Activated CD4-positive, alpha-beta T cell treated with anti-CD3 and anti-CD28 coated beads for 36 hours (primary cell): ENCODE measurements at places on chromosomes 2 and 18.
A peak's percentile ranks its signal among the peaks of the same experiment; 100 is the strongest.

DNA sequence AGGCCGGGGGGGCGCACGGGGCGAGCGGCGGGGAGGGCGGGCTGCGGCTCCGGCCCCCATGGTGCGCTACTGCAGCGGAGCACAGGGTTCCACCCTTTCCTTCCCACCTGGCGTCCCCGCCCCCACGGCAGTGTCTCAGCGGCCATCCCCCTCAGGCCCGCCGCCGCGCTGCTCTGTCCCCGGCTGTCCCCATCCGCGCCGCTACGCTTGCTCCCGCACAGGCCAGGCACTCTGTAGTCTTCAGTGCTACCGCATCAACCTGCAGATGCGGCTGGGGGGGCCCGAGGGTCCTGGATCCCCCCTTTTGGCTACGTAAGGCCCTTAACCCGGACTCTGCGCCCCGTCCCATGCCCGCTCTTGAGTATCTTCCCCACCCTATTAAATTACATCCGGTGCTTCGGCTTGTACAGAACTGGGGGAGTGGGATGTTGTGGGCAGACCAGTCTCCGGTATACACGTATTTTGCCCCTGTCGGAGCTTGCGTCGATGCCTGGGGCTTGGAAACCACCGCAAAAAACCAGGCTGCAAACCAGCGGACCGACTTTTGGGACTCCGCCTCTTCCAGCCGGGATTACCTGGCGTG, 598 bp upstream of the WBP1 start:
- peak; percentile 91 for DNase-seq

DNA sequence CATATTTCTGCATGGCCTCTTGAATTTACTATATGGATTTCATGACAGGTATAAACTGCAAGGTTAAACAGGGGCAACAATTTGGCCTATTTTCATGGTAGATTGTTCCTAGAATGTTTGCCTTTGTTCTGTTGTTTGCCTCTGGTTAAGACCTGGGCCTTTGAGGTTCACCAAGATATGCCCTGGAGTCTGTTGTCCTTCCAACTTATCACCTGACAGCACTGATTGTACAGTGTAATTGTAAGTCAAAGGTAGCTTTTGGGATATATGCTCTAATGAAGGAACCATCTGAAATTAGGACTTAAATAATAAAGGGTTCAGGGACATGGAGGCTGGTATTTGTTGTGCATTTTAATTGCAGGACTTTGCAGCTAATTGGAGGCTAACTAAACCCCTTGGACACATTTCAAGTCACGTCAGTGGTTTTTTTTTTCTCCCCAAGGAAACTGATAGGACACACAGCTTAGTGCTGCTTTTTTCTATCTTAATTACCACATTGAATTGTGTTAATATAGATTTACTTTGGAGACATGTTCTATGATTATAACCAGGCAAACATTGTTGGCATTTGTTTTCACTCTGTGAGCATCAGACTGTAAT, 771.2 kb upstream of the LINC00305 start:
- no peak for DNase-seq

DNA sequence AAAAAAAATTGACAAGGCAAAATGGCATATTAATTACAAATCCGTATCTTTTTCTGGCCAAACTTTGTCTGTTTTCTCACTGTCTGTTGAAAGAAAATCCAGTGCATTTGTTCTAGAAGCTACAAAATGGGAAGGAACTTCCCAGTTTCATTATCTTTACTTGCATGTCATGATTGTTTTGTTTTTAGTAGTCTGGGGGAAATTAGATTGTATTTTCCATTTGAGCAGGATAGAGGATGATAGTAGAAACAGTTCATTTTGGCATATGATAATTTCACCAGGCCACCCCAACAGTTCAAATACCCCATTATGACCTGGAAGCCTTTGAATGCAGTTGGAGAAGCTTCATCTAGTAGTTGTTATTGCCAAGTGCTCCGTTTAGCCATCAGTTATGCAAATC, 77.5 kb upstream of the RANBP2 start:
- DNase-seq, result no peak

DNA sequence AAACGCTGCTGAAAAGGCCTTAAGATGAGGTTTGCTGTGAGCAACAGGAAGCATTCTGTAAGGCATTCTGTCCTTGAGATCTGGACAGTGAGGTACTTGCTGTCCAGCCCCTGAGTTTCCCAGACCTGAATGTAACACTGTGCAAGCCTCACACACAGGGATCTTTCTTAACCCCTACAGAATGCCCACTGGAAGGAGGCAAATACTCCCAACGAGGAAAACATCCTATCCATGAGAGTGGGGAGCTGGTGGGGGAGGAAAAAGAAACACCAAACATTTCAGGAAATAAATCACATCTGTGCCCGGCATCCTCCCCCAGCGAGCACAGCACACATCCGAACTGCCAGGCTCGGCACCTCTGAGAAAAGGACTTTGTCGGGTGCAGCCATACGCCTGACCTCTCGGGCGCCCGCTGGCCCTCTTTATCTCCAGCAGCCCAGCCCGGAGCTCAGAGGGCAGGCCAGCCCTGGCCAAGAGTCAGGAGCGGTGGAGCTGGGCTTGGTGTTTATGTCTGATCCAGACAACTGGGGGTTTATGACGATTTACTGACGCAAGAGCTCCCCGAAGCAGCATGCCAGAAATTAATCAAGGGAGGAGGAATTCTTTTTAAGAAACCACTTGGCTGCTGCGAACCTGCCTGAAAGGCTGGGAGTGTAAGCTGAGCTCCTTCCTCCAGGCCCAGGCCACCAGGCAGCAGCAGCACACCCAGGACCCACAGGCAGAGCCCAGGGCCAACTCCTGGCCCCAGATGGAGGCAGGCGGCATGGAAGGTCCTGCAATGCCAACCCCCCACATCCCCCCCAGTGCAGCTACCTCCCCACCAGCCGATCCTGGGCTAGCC, 72.2 kb downstream of the HDAC4 start:
- no peak for DNase-seq

DNA sequence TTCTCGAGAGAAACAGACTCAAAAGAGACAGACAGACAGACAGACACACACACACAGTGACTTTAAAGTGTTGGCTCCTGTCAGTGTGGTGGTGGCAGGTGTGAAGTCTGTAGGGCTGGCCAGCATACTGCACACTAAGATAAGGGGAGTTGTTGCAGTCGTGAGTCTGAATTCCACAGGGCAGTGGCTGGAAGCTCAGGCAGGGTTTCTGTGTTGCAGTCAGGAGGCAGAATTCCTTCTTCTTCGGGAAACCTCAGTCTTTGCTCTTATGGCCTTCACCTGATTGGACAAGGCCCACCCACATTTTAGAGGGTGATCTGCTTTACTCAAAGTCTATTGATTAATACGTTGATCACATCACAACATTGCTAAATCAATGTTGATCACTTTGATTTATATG, 478.4 kb upstream of the HS6ST1 start:
- DNase-seq, result no peak

DNA sequence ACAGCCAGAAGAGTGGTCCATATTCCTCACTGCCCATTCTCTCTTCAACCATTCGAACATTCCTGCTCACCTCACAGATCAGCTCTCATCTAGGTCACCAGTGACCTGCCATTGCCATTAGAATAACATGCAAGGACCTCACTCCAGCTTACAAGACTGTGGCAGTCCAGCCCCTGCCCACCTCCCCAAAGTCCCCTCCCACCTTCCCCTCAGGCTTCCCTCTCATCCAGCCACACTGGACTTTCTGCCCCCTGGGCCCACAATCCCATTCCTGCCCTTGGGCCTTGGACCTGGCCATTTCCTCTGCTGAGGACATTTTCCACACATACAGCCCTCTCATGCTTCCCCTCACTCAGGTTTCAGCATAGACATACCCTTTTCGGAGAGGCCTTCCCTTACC, 5.2 kb upstream of the TMEM177 start:
- no peak for DNase-seq

DNA sequence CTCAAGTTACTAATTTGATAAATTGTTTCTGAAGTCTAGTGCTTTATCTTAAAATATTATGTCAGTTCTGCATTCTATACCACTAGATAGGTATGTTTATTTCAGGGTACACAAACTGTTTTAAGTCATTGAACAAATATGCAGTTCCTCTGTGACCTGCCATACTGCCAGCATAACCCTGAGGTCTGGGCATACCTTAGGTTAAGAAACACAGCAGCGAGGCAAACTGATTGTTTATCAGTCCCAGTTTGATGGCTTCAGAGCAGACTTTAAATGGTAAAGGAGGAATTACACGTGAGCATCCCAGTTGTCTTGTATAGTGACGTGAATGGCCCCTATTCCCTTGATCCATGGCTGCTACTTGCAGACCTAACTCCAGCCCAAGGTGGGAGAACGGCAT, 186.4 kb upstream of the LRRTM1 start:
- no peak for DNase-seq

- DNase-seq, result no peak
Measured at GRCh38 chr2:3142961-3143571, 234.6 kb downstream of the EIPR1 start.

DNA sequence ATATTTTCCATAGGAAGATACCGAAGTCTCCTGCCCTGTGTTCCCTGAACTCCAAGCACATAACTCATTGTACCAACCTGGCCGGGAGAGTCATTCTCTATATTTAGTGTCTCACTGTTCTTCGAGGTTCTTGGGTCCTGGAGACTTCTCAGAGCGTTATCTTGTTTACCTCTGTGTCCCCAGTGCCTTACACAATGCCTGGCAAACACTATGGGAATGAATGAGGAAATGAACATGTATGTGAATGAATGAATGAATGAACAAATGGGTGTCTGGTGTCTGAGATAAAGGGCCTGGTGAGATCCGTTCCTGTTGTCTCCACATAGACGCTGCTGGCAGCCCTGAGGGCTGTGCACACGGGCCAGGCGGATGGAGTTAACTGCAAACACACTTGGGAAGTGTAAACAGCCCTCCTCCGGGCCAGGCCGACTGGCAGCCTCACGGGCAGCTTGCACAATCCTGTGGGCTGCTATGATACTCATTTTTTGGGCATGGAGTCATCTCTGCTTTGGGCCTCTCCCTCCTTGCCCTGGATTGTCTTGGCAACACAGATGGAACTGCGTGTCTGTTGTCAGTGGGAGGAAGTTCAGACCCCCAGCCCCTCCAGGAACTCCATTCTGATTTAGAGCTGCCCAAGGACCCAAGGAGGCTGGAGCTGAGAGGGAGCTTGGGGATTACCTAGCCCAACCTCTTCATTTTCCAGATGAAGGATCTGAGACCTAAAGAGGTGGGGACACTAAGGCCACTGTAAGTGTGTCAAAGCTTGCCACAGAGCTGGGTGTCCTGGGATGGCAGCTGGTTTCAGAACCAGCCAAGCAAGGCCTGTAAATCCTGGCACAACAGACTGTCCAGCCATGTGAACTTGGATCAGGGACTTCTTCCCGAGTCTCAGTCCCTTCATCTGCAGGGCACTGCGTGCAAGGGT, 124.4 kb downstream of the INHBB start:
- no peak for DNase-seq

GRCh38 chr2:233271693-233272092, 20.2 kb downstream of the ATG16L1 start:
- no peak for DNase-seq

GRCh38 chr2:192186806-192187205, 7.9 kb downstream of the TMEFF2 start:
- no peak for DNase-seq

GRCh38 chr2:215794829-215795546, 218.4 kb downstream of the MREG start:
- no peak for DNase-seq

GRCh38 chr2:45962177-45962921, 310.9 kb downstream of the PRKCE start:
- no peak for DNase-seq

DNA sequence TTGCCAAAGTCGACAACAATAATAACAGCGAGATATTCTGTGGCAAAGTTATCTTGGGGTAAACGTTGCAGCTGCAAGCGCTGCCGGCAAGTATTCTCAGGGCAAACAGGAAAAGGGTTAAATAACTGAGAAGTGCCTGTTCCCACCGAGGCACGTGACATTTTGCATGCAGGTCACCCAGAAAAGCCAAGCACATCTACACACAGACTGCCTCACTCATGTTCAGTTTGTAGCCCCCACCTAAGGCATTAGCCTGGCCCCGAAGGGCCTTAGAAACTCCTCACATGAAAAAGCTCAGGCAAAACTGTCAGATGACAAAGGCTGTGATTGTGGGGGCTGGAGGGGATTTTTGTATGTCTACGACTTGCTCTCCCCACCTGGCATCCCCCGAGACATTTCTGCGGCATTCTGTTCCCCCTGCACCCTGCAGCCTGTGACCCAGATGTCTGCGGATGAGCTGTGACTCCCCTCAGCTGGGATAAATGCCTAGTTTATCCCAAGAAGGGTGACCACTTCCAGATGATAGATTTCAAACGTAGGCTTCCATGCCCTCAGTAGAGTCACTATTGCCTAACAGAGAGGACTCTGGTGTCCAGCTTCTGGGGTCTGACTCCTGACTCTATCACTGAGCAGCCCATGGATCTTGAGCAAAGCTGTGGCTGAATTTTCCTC, 215.2 kb upstream of the SIX2 start:
- no peak for DNase-seq

- DNase-seq, result no peak
Measured at GRCh38 chr2:182821182-182821581, 45.3 kb downstream of the FRZB start.

- DNase-seq, result peak; percentile 75
Measured at GRCh38 chr2:174492963-174493431, 6.2 kb upstream of the GPR155 start.

- DNase-seq, result no peak
Measured at GRCh38 chr2:126643431-126643830, 12.5 kb upstream of the GYPC start.

- peak; percentile 58 for DNase-seq
Measured at GRCh38 chr2:219331560-219332213, 857 bp downstream of the RESP18 start.
